ENCODE measurements at places on chromosomes 16 and 17.

DNA sequence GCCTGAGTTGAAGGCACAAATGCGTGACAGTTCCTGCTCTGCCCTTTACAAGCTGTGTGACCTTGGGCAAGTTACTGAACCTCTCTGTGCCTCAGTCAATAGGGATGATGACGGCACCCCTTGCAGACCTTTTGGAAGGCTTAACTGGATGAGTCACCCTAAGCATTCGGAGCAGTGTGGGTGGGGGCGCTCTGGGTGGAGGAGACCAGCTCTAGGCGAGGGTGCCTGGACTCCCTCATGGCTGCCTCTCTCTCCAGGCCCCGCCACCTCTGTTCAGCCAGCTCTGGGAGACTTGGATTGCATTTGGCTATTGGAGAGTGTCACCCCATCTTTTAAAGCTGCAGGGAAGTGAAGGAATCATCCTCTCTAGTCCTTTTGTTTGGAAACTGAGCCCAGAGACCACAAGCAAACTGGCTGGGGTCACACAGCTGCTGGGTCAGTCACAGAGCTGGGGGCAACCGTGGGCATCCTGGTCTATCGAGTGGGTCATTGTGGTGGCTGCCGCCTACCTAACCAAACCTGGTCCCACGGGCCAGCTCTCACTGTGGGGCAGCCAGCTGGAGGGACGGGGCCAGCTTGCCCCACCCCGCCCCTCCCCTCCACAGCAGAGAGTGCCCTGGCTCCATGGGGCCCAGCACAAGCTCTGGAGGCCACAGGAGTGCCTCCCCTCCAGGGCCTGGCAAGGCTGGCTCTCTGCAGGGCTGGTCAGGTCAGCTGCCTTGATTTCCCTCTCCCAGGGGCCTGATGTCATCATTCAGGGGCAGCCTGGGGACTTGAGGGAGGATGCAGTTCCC, 20.2 kb upstream of the GSE1 start:
- no peak for DNase-seq

GRCh38 chr16:27238591-27238990, 30.0 kb downstream of the NSMCE1 start:
- DNase-seq = no peak

GRCh38 chr16:19696328-19696727, 21.7 kb downstream of the KNOP1 start:
- DNase-seq = peak; percentile 84

GRCh38 chr17:19376811-19377210, 1.5 kb upstream of the MAPK7 start:
- DNase-seq = no peak

DNA sequence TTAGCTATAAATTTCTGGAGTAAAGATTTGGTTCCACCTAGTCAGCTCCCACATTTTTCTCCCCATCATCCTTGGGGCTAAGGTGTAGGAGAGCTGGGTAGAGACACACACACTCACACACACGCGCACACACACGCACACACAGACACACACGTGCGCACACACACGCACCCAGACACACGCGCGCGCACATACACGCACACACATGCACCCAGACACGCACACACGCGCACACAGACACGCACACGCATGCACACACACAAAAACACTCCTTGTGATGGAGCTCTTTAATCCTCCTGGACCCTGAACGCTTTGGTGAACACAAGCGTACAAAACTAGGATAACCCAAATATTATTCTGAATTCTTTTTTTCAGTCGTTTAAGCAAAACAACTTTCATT, 253.6 kb downstream of the C16orf95 start:
- DNase-seq = no peak

GRCh38 chr17:81832608-81833159, 407 bp downstream of the MCRIP1 start:
- peak; percentile 21 for DNase-seq

DNA sequence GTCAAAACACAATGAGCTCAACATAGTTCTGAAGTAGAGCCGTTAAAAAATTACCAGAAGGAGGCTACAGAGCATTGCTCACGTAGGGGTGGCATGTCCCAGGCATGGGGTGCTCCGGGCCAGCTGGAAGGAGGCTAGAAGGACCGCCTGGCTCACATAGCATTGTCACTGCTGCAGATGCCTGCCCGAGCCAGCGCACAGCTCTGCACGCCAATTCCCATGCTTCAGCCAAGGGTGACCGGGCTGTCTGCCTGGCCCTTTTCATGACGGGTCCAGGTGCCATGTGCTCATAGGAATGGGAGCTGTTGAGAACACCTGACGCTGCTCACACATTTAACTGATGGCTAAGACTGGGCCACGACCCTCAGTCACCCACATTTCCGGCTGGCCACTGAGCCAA, 228.9 kb upstream of the FOXF1 start:
- DNase-seq = no peak

GRCh38 chr16:2962334-2963073, 1.6 kb upstream of the KREMEN2 start:
- DNase-seq = no peak

- no peak for DNase-seq
Observed at GRCh38 chr16:26951950-26952349, 114.8 kb upstream of the C16orf82 start.

GRCh38 chr17:66953630-66954020, 10.9 kb upstream of the CACNG4 start:
- DNase-seq = no peak

- peak; percentile 82 for DNase-seq
Observed at GRCh38 chr17:78132084-78132676, 1.6 kb downstream of the TMC8 start.

GRCh38 chr17:48505788-48506187, 25.0 kb downstream of the HOXB1 start:
- DNase-seq = peak; percentile 74

GRCh38 chr17:67759355-67760171, 41.8 kb downstream of the NOL11 start:
- no peak for DNase-seq

DNA sequence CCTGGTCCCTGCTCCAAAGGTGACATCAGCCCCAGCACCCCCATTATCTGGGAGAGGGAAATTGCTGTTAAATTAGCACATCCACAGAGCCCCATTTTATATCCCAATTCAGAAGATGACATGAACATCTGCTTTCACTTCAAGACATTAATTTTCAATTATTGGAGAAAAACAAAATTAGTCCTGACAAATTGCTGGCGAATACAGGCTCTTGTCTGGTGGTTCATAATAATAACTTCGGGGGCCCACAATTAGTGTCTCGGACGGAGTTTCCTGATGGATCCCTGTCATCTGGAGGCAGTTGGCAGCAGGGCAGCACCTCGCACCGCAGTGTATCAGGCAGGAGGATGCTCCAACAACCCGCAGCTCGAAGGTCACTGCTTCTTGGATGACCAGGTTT, 7.4 kb downstream of the ZNF423 start:
- DNase-seq = no peak

DNA sequence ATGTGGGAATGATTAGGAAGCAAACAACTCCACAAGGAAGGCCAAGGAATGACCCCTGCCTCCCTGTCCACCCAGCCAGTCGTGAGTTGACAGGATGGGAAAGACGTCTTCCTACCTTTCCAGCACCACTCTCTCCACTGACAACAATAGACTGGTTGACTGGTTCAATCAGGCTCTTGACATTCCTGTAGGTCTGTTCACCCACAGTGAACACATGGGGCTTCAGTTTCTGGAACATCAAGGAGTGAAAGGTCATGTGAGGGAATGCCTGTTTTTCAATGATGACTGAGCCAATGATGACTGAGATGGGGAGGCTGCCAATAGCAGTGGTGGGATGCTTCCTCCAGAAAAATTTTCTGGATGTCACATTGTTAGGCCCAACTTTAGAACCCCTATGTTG, 9.6 kb downstream of the MYO19 start:
- DNase-seq = no peak

- no peak for DNase-seq
Observed at GRCh38 chr17:72164158-72164739, 43.4 kb downstream of the SOX9 start.

GRCh38 chr17:45992175-45992574, 6.9 kb upstream of the STH start:
- DNase-seq = no peak

DNA sequence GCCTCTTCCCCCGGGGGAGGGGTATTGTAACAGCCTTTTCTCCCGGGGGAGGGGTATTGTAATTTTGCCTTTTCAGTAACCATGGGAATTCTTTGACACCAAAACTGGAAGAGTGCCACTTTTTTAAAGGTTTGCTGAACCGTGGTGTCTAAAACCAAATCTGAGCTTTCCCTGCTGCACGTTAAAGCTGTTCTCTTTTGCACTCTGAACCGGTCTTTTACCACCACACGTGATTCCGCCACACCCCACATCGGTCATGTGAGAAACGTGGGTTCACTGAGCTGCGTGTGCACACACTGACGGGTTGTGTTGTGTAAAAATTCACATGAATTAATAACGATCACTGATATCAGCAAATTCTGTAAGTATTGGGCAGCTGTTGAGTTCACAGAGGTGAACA, 9.2 kb upstream of the ACSF3 start:
- peak; percentile 53 for DNase-seq

DNA sequence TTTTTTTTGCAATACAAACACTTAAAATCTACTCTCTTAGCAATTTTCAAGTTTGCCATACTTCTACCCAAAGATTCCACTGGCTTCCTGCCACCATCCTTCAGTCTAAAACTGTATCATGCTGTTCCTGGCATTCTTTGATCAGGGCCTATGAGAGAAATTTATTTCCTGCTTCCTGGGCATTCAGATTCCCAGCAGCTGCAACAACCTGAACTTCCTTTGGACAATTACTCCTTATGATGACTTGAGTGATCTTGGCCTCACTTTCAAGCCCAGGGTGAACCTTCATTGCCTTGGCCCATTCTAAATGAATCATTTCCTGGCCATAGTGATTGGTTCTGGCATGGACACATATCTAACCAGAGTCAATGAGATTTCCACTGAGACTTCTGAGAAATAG, 18.0 kb upstream of the MON1B start:
- DNase-seq = no peak

DNA sequence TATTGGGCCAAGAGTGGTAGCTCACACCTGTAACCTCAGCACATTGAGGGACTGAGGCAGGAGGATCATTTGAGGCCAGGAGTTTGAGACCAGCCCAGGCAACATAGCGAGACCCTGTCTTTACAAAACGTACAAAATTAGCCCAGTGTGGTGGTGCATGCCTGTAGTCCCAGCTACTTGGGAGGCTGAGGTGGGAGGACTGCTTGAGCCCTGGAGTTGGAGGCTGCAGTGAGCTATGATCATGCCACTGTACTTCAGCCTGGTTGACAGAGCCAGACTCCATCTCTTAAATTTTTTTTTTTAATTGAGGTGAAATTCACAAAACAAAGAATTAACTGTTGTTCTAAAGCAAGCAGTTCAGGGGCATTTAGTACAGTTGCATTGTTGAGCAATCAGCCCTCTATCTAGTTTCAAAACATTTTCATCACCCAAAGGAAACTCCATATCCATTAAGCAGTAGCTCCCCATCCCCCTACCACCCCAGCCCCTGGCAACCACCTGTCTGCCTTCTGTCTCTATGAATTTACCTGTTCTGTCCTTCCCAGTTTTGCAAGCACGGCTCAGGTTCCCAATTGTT, 15.6 kb downstream of the SNX29 start:
- DNase-seq = no peak

DNA sequence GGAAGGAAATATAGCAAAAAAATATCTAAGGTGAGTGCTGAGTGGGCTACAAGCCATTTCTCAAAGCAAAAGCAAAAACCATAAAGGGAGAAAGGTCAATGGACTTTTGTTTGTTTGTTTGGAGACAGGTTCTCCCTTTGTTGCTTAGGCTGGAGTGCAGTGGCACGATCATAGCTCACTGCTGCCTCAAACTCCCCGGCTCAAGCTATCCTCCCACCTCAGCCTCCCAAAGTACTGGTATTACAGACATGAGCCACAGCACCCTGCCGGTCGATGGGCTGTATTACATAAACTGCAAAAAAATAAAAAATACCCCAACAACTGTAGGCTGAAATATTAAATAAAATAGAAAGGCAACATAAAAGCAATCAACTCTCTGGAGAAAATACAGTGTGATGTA, 3.5 kb upstream of the RBBP6 start:
- no peak for DNase-seq

DNA sequence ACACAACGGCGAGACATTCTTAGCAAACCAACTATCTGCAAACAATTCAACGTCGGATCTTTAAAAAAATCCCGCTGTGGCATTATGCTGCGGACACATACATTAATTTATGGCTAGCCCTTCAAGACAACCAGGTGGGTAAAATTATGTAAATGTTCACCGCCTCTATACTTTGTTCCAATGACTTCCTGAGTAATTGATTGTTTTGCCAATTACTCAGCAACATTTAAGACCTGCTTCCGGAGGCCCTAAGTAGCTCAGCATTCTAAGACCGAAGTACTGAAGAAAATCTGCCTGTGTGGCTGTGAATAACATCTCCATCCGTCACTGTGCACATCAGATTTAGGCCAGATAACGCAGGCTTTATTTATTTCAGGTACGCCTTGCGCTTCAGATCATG, 23.3 kb downstream of the QPRT start:
- peak; percentile 72 for DNase-seq

- no peak for DNase-seq
Observed at GRCh38 chr17:16513873-16514272, 21.9 kb upstream of the LRRC75A start.

DNA sequence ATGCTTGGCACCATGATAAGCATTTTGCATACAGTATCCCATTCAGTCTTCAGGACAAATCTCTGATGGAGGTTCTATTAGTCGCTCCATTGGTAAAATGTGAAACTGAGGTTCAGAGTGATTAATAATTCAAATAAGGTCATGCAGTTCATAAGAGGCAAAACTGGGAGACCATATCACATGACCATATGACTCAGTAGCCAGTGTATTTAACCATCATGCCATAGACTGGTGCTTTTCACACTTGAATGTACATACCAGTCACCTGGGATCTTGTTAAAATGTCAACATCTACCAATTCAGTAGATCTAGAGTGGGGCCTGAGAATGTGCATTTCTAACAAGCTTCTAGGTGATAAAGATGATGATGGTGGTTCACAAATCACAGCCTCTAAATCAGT, 4.3 kb downstream of the ACSM3 start:
- DNase-seq = no peak

- no peak for DNase-seq
Observed at GRCh38 chr17:28875848-28876550, 21.2 kb downstream of the ERAL1 start.

DNA sequence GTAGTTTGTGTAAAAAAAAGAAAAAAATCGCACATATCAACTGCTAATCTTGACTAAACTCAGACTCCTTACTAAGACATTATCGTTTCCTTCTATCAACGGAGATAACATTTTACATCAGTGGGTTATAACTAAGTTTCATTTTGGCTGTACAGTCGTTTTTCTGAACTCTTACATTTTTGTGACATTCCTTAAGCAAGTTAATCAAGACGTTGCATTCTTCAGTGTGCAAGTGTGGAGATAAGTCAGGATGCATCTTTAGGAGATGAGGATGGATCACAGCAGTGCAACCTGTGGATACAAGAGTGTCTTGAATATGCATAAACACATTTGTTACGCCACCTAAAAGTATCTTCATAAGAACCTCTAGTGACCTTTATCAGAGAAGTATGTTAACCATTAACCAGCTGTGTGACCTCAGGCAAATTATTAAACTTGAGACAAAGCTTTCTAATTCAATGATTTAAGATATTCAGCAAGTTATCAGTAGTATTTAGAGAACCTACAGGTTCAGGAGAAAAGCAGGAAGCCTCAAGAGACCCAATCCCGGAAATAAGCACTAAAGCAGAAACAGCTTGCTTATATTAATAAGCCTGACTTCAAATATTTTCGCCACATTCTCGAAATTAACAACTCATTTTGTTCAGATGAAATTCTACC, 9.4 kb downstream of the CMC2 start:
- DNase-seq = peak; percentile 25

All from CD4-positive, alpha-beta T cell treated with Interleukin-21 for 1 hour (primary cell).